ENCODE measurements at places on chromosomes 11 and 22.
A peak's percentile ranks its signal among the peaks of the same experiment; 100 is the strongest.

DNA sequence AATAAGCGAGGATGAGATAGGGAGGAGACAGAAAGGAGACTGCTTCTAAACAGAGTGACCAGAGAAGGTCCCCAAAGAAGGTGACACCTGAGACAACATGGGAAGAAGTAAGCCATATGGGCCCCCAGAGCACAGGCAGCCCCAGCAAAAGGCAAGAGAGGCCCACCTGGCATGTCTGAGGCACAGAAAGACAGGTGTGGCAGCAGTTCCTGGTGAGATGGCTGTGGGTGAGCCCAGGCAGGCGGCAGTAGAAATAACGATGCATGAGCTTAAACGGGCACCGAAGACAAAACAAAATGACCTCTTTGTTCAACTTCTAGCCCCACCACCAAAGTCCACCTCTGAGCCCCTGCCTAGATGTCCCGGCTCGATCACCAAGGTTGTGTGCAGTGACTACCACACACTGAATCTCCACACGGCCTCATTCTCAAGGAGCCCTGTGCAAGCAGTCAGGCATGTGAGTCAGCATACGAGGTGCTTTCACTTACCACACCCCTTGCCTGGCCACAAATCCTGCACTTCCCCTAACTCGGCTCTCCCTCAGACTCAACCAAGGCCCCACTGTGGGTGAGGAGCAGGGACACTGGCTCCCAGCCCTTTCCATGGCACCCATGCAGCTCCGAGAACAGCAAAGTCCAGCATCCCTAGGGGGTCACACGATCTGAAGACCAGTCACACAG, 77.6 kb downstream of the PACSIN2 start:
- peak; percentile 46 for DNase-seq

DNA sequence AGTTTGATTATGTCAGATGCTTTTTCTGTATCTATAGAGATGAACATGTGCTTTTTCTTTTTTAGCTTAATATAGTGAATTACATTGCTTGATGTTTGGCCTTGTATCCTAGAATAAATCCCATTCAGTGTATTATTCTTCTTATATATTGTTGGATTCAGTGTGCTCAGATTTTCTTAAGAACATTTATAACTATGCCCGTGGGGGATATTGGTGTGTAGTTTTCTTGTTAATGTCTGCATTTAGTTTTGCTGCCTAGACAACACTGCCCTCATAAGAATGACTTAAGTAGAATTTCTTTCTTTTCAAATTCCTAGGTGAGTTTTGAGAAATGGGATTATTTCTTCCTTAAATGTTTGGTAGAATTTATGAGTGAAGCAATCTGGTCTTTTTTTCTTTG, 98.5 kb downstream of the TMEM135 start:
- DNase-seq, result no peak

DNA sequence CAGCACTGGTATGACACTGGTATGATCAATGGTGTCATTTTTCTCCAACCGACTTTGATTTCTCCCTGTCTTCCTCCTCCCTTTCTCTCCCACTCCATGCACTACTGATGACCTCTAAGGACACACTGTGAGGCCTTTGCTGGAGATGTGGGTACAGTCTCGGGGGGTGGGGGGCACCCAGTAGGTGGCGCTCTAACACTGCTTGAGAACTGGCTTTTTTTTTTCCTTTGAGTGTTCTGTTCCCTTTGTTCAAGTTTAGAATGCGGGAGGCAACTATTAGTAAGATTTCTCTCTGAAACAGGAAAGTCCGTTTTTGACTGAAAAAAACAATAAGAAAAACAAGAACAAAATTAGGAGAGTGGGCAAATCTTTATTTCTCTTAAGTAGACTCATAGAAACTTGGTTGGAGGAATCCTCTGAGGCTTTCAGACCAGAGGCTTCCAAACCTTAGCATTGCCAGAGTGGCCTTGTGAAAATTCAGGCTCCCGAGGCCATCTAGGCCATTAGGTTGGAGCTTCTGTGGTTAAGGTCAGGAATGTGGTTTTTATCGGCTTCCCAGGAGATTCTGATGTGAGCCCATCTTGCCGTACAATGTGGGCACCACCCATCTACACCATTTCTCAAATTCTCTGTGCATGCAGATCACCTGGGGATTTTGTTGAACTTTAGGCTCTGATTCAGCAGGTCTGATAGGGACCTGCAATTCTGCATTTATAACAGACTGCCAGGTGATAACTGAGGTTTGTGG, 43.2 kb downstream of the PANX1 start:
- peak; percentile 46 for DNase-seq

GRCh38 chr22:50396751-50397370, 53.7 kb downstream of the PPP6R2 start:
- DNase-seq, result no peak

DNA sequence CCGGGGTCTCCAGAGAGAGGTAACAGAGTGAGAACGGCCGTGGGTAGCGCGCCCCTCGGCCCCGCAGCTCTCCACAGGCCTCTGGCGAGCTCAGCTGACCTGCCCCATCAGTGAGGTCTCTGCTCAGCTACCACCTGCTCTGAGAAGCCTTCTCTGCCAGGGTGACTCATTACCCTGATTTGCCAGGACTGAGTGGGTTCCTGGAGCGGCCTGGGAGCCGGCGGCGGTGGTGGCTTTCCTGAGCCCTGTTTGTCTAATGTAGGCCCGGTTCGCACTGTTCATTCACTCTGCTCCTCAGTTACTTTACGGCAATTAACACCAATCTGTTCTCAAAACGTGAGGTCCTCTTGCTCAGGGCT, 351.0 kb upstream of the B3GAT1 start:
- no peak for DNase-seq

DNA sequence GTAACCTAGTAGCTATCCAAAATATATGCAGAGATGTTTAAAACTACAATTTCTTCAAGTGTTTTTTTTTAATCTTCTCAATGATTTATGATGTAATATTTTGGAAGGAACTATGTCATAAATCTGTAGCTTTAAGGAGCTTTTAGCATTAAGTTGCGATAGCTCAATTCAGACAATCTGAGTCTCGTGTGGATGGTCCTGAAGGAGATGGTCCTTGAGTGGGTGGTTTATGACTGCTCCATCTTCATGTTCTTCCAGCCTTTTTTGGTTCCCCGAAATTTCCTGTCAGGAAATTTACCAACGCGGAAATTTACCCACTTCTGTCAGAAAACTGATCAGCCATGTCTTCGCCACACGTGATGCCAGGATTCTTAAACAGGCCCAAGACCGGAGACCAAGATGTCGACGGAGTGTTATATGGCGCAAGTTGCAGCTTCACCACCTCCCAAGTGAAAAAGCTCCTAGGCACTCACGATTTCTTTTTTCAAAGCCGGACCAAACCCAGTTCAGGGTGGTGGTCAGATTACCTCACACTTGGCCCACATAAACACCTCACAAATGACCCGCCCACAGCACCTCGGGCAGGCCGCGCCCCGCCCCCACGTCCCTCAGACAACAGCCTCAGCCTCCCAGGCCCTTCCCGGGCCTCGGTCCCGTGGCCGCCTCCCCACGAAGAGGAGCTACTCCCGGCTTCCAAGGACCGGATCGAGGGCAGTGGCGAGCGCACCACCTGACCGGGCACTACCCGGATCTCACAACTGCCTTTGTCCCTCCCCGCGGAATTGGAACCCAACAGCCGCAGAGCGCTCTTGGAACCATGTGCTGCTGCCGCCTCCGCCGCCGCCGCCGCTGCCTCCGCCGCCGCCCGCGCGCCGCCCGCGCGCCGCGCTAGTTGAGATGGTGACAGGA, at the start of gene MORC2:
TSS of gene MORC2 (minus strand) at position 760 of the 909 bp plus-strand sequence. CDS start 885 bp downstream, outside the sequence.
- peak; percentile 50 for DNase-seq

- no peak for DNase-seq
Measured at GRCh38 chr11:17649696-17650095, 69.7 kb upstream of the MYOD1 start.

GRCh38 chr11:110712659-110713448, 617 bp upstream of the ARHGAP20 start:
- DNase-seq, result no peak

GRCh38 chr11:69968396-69969347, 109.4 kb upstream of the ANO1 start:
- DNase-seq, result no peak

GRCh38 chr22:26466196-26466595, 17.4 kb downstream of the HPS4 start:
- no peak for DNase-seq

- no peak for DNase-seq
Measured at GRCh38 chr11:9616858-9617257, 43.4 kb downstream of the WEE1 start.

DNA sequence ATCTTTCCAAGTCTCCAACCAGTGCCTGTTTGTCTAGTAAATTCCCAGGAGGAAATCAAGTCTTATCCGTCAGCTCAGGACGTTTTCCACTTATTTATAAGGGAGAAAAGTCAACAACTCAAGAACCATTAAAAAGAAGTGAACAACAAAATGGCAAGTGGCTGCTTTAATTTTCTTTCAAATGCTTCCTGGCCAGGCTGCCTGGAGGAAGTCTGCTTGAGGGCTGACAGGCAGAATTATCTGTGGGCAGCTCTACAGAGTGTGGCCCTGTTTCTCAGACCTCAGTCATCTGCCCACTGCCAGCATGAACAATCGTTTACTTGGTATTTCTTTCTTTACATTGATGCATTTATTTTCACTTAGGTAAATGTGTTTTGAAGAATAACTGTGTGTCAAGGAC, 281.9 kb upstream of the ISX start:
- DNase-seq, result no peak

DNA sequence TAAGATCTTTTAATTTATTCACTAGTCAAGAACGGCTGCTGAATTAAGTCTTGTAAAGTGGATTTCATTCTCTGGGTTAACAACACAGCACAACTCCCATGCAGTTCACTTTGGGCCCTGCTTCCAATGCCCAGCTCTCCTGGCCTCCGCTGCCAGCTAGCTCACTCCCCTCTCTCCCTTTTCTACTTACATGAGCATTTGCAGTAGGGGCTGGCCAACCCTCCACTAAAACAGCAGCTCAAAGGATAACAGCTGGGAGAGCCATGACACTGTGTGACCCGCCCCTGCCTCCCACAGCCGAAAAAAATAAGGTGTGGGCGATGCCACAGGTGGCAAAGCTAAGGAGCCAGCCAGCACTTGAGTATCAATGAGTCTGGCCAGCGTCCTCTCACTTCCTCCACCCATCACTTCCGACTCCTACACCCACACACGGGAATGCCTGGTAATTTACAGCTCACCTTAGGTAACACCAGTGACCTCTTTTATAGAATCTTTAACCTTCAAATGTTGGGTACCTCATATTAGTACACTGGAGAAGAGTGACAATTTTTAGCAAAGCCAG, 56.8 kb downstream of the DGCR2 start:
- no peak for DNase-seq

DNA sequence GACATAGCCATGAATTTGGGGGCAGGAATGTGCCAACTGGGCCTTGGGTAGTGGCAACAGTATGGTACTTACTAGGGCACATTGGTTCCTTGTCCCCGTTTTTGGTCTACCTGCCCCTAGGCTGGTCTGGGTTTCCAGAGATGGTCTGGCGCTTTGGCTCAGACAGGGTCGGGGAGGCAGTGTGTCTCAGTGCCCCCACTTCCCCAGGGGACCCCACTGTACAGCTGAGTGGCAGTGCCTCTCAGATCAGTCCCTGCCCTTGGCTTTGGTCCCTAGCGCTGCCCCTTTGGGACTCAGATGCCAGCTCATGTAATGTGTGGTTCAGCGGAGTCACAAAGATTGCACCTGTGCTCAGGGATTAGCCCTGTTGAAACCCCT, 3.3 kb downstream of the RIC8A start:
- no peak for DNase-seq

DNA sequence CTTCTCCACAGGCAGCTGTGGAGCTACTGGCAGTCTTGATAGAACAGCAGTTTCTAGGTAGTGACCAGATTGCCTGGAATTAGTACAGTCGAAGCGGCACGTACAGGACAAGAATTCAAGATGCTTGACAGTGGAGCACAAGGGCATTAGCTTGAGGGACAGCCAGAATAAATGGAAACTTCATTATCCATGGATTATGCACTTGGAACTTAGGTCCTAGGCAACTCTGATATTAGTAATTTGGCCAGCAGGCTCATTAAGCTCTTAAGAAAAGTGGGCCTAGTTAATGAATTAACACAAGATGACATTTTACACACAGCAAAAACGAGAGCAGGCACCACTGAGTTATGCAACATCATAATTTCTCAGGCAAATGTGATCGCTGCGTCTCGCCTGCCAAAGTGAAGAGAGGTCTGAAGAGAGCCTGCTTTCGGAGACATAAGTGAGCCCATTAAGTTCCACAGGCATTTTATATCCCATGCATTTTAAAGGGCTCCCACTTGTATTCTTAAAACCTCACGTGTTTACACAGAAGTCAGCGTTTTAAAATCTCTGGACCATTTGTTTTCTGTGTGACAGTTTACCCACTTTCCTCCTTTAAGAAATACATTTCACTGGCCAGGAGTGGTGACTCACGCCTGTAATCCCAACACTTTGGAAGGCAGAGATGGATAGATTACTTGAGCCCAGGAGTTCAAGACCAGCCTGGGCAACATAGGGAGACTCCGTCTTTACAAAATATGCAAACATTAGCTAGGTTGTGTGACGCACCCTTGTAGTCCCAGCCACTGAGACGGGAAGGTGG, 66.2 kb downstream of the COMMD9 start:
- no peak for DNase-seq

DNA sequence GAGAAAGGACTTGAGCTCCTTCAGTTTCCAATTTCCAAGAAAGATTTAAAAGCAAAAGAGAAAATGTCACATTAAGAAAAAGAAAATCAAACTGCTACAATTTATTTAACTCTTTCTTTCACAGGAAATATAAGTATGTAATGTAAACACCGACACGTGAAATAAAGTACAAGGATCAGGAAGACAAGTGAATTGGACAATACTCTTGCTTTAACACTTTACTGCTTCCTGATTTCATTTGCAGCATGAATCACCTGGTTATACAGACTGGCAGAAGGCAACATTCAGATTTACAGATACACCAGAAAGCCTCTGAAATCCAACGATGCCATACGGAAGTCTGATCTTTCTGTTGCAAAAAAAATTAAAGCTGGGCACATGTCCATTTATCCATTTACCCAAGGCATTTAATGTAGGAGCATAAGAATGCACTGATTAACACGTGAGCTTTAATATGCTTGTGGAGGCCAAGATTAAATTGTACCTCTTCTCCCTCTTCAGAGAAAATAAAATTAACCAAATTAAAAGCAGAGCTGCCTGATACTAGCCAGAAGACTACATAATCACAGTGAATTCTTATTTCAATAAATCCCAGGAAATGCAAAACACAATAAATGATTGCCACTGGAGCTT, 16.0 kb upstream of the PPP2R1B start:
- DNase-seq, result no peak

- DNase-seq, result no peak
Measured at GRCh38 chr11:67243051-67243450, 23.2 kb upstream of the GRK2 start.

DNA sequence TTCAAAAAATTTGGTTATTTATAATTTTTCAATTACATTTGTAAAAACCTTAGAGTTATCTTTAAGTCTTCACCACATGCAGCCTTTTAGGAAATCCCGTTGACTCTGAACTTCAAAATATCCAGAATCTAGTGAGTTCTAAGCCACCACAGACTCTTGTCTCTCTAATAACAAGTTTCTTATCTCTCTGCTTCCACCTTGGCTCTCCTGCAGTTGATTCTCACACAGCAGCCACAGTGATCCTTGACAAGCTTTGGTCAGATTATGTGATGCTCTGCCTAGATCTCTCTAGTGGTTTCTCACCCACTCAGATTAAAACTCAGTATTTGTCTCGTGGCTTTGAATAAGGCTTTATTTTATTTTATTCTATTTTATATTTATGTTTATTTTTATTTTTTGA, 8.6 kb downstream of the HSD17B12 start:
- no peak for DNase-seq

- no peak for DNase-seq
Measured at GRCh38 chr22:43133401-43133800, 9.8 kb downstream of the MCAT start.
